SK-N-MC (cell line): ENCODE measurements at places on chromosomes 1 and 21.

DNA sequence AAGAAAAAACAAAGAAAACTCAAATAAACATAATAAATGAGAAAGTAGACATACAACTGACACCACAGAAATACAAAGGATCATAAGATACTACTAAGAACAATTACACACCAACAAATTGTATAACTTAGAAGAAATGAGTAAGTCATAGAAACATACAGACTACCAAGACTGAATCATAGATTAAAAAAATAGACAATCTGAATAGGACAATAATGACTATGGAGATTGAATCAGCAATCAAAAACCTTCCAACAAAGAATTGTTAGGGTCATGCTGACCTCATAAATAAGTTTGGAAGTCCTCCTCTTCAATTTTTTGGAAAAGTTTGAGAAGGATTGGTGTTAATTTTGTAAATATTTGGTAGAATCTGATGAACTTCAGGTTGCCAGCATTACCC, 159.0 kb downstream of the PTBP2 start:
- DNase-seq = no peak

GRCh38 chr1:186681801-186682200, 1.6 kb upstream of the PTGS2 start:
- DNase-seq = no peak

- no peak for DNase-seq
These were observed 126.7 kb downstream of the PGBD5 start for GRCh38 chr1:230299191-230300006.

DNA sequence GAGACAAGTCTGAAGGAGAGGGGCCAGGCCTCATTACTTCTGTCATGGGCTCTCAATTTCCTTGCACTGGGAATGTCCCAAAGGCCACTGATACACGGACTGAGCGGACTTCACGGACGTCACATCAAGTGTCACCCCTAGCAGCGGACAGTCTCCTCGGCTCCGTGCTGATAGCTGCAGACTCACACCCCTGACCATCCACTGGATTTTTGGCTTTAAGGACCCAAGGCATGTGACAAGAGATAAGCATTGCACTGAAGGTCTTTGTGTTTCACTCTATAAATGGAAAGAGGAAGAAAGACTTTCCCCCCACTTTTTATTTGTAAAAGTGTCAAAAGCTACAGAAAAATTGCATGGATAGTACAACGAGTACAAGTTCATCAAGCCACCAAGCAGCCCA, 200.4 kb upstream of the FGGY start:
- no peak for DNase-seq

DNA sequence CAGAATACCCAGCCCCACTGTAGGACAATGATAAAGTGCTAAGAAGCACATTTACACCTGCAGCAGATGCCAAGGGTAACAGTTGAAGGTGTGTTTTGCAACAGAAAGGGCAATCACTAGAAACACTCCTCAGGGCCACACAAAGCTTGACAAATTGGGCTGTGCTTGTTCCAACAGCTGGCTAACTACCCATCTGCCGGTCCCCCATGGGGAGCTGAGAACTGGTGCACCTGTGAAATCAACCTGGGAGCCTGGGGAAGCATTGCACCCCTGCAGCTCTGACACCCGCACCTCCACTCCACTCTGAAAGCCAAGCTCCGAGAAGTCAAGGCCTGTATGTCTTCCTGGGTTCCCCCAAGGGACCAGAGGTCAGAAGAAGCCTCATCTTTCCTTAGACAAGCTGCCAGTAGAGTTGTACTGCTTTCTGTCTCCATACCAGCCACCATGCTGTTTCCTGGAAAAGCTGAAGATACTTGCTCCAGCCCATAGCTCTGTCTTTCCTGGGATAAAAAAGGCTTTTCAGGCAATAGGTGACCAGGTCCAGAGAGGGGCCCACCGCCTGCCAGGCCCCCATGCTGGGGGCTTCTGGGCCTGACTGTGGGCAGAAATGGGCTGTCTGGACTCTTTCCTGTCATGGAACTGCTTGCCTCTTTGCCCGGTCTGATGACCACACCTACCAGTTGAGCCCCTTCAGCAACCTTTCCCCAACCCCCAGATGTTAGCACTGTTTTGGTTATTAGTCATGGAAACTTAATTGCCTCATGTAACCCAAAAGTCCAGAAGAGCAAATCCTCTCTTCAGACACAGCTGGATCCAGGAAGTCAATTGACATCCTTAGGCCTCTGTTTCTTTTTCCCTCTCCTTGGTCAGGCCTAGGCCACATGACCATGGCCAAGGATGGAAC, 93.6 kb downstream of the KIF14 start:
- no peak for DNase-seq

GRCh38 chr21:35324372-35325220, 275.5 kb upstream of the RUNX1 start:
- DNase-seq = no peak

GRCh38 chr21:44695184-44695583, 1.8 kb upstream of the KRTAP10-12 start:
- DNase-seq = no peak

DNA sequence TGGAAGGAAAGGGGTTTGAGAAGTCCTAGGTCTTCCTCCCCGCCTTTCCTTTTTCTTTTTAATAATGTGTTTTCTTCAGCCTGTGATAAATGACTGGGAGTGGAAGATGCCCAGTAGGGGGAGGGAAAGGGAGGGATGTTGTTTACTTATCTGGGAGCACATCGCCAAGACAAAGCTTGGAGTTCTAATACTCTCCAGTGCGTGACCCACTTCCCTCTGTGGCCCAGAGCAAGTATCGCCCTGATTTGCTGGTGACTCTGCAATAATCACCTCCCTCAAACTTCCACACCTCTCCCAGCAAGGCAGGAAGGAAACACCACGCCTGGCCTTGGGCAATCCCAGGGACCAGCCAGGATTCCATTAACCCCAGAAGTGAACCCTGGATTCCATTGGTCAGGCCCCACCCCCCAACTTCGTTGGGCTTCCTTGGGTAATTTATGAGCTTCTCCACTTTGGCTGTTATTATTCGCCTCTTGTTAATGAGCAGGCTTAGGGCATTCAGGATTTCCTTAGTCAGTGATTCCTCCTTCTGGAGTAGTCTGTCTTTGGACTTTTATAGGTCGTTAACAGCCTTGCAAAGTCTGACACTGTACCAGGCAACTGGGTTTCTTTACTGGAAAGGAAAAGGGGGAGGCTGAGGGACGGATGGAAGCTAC, 24.3 kb upstream of the GRHL3 start:
- no peak for DNase-seq

DNA sequence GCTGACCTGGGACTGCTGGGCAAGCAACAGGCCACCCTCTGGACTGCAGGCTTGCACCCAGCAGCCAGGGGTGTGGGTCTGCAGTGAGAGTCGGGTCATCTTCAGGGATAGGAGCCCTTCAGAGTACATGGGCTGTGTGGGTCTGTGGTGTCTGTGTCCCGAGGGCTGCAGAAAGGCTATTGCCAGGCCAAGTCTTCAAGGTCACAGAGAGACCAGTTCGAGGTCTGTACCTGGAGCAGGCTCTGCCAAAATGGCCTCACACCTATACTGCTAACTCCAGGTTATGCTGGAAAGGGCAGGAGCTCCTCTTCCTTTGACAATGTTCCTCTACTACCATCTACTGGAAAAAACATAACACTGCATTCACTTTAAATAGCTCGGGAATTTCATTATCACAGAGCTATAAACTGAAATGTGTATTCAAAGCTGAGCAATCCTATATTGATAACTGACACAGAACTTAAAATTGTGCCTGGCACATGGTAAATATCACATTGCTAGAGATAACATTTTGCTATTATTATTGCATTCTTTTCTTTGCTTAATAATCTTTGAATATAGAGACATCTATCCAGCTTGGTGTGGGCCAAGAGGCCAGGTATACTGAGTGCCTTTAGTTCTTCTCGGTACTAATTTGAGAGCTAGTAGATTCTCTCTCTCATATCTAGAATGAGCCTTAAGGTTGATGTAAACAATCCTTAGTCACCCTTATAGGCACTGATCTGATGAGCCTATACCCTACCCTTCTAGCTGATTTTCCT, 6.9 kb upstream of the DNAH14 start:
- DNase-seq = no peak

- no peak for DNase-seq
These were observed 22.1 kb upstream of the CLSTN1 start for GRCh38 chr1:9845914-9846313.
